ENCODE measurements at places on chromosomes 3 and 15. TPM values are rescaled to one million over a fixed set of nuclear protein-coding genes. Genes with fewer than 3 reads are reported as not detected.

DNA sequence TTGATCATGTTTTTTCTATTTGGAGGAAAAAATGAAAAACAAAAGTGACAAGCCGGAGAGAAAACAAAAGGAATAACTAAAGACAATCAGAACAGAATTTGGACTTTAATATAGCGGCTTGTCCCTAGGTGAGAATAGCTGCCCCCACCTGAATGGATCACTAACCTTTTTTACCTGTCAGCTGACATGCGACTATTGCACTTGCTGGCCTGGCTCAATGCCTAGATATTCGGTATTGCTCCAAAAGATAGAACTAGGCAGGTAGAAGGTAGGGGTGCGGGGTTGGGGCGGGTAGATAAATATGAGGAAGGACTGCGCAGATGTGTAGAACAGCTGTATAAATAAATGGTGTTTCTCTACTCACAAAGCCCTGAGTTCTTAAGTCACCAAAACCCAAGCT, 650 bp upstream of the MORC1 start:
- H3K36me3 ChIP-seq = no peaks in the 10 kb centered on the region
- no peaks in the 10 kb centered on the region for H3K4me1 ChIP-seq
- H3K27me3 ChIP-seq = peaks cover 7% of the 10 kb centered on the region
- H3K4me3 ChIP-seq = no peak overlapping the region

RPL4 gene
- total RNA-seq = 6,298 TPM

GRCh38 chr15:48447657-48448056, 116.4 kb downstream of the DUT start:
- no peak for DNase-seq
- no peaks in the 10 kb centered on the region for H3K36me3 ChIP-seq
- no peak overlapping the region for H3K4me3 ChIP-seq
- no peaks in the 10 kb centered on the region for H3K4me1 ChIP-seq
- peaks cover 3% of the 10 kb centered on the region for H3K27me3 ChIP-seq
- no peak overlapping the region for H3K27ac ChIP-seq

GRCh38 chr3:169227911-169228310, 435.6 kb downstream of the MECOM start:
- no peak overlapping the region for H3K27ac ChIP-seq
- peaks cover 8% of the 10 kb centered on the region for H3K27me3 ChIP-seq
- H3K36me3 ChIP-seq = no peaks in the 10 kb centered on the region

CPNE9 gene
- total RNA-seq = not detected

- H3K36me3 ChIP-seq = peaks cover 39% of the 10 kb centered on the region
- H3K4me3 ChIP-seq = no peak overlapping the region
- H3K27me3 ChIP-seq = no peaks in the 10 kb centered on the region
Observed at GRCh38 chr3:123246866-123247265, 45.1 kb downstream of the SEC22A start.

IMPG2 gene
- 0.05 TPM for total RNA-seq

GRCh38 chr3:117844676-117845075, 1135.1 kb downstream of the TUSC7 start:
- H3K4me3 ChIP-seq = no peak overlapping the region
- no peaks in the 10 kb centered on the region for H3K4me1 ChIP-seq
- no peaks in the 10 kb centered on the region for H3K27me3 ChIP-seq
- no peaks in the 10 kb centered on the region for H3K36me3 ChIP-seq
- no peak for DNase-seq

- H3K27me3 ChIP-seq = peaks cover 4% of the 10 kb centered on the region
- DNase-seq = no peak
- no peaks in the 10 kb centered on the region for H3K36me3 ChIP-seq
- H3K4me1 ChIP-seq = no peaks in the 10 kb centered on the region
Observed at GRCh38 chr15:101504866-101505609, 15.5 kb upstream of the PCSK6 start.

SAXO2 gene
- 0.79 TPM for total RNA-seq

- H3K4me3 ChIP-seq = peak overlapping the region; percentile 98
- DNase-seq = no peak
- H3K36me3 ChIP-seq = peaks cover 35% of the 10 kb centered on the region
- peak overlapping the region; percentile 98 for H3K27ac ChIP-seq
- H3K4me1 ChIP-seq = peaks cover 40% of the 10 kb centered on the region
Observed at GRCh38 chr15:72474466-72474911, 359 bp downstream of the ARIH1 start.

NR1D2 gene
- total RNA-seq = 7.0 TPM

DNA sequence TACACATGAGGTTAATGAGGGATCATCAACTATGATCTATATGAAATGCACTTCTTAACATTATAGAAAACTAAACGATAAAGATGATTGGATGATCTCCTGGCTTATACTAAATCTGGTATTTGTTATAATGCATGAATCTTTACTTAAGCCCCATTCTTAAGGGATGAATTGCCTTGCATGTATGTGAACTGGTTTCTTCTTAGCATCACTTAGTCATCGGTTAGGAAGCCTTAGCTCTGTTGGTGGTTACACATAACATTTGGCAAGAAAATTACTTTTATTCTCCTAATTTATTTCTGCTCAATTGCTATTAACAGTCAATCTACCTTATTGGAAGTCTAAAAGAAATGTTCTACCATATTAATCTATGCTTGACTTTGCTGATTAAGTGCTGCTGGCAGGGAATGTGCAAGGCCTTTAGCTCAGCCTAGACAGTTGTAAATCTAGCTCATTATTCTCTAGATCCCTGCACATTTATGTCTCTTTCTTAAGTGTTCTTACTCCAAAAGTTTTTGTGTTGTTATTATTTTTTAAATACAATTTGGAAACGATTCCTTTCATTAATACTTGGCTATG, 356.0 kb downstream of the ZPLD1 start:
- no peak for DNase-seq
- no peak overlapping the region for H3K27ac ChIP-seq
- H3K27me3 ChIP-seq = peaks cover 3% of the 10 kb centered on the region
- H3K4me1 ChIP-seq = no peaks in the 10 kb centered on the region

GRCh38 chr15:80992006-80992405, 2.4 kb upstream of the MESD start:
- H3K27ac ChIP-seq = no peak overlapping the region
- no peak for DNase-seq
- H3K27me3 ChIP-seq = no peaks in the 10 kb centered on the region
- no peak overlapping the region for H3K4me3 ChIP-seq

ADAMTS9 gene
- not detected for total RNA-seq

GRCh38 chr3:63878394-63879060, 14.9 kb downstream of the ATXN7 start:
- H3K27ac ChIP-seq = peak overlapping the region; percentile 22
- peaks cover 59% of the 10 kb centered on the region for H3K4me1 ChIP-seq
- no peak for DNase-seq

- H3K27me3 ChIP-seq = peaks cover 4% of the 10 kb centered on the region
- no peaks in the 10 kb centered on the region for H3K4me1 ChIP-seq
- H3K27ac ChIP-seq = no peak overlapping the region
- no peak for DNase-seq
- no peak overlapping the region for H3K4me3 ChIP-seq
Observed at GRCh38 chr3:10907262-10907661, 85.3 kb upstream of the SLC6A1 start.

DAZL gene
- not detected for total RNA-seq

DNA sequence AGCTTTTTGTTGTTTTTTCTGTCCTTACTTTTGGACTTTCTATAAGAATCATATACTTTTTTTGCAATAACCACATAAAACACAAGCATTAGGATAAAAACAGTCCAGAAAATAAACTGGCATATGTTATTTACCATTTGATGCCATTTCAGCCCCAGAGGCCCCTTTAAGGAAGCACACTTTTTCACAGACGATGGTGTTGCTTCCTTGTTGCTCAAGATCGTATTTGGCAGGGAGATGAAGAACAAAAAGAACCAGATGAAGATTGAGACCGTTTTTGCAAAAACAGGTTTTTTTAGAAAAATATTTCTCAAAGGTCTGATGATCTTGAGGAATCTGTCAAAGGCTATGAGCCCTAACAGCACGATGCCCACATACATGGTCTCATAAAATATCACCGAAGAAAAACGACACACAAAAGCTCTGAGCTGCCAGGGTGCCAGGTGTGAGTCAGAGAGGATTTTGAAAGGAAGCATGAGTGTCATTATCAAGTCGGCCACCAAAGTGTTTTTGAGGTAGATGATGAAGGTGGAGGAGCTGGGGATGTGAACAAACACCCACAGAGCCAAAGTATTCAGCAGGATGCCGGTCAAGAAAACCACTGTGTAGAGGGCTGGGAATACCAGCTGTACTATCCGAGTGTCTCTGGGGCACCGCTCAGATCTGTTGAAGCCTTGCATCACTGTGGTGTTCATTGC, 902 bp downstream of the P2RY13 start:
- peaks cover 7% of the 10 kb centered on the region for H3K4me1 ChIP-seq
- H3K4me3 ChIP-seq = no peak overlapping the region
- no peak overlapping the region for H3K27ac ChIP-seq
- DNase-seq = peak; percentile 41

DNA sequence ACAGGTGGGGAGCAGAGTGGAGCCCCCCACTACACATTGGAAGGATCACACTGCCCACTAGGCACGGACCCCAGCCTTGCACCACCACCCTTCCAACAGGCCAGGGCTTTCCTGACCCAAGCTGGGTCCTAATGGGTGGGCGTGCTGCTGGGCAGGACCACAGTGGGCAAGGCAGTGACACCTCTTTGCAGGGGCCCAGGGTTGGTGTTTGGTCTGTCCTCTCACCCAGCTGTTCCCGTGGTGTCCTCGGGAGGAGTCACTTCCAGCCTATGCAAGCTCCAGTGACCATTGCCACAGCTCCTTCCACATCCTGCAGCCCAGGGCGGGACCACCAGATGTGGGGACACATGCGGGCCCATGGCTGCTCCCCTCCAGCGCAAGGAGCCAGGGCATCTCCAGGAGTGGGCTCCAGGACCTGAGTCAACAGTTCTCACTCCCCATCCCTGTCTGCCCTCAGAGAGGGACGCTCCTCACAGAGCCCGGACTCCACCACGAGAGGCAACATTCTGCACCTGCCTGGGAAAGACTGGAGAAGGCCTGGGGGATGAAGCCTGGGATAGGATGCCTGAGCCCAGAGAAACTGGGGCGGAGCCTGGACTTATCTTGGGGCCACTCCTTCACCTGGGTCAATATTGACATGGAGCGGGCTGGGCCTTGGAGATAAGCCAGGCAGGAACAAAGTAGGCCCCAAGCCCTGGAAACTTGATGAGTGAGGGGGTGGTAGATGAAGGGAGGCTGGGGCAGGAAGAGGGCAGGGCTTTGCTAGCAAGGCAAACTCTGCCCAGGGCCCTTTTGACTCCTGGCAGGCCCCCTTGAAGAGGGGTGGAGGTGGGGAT, 3.9 kb upstream of the VILL start:
- no peaks in the 10 kb centered on the region for H3K36me3 ChIP-seq
- no peaks in the 10 kb centered on the region for H3K4me1 ChIP-seq
- H3K4me3 ChIP-seq = no peak overlapping the region
- no peaks in the 10 kb centered on the region for H3K27me3 ChIP-seq

GRCh38 chr15:95875121-95875643, 455.3 kb upstream of the NR2F2 start:
- H3K4me3 ChIP-seq = no peak overlapping the region
- H3K4me1 ChIP-seq = peaks cover 34% of the 10 kb centered on the region
- peak; percentile 32 for DNase-seq
- no peaks in the 10 kb centered on the region for H3K27me3 ChIP-seq
- H3K27ac ChIP-seq = no peak overlapping the region

PODXL2 gene
- 0.98 TPM for total RNA-seq

- no peak overlapping the region for H3K27ac ChIP-seq
- DNase-seq = peak; percentile 38
- H3K36me3 ChIP-seq = peaks cover 11% of the 10 kb centered on the region
- peaks cover 24% of the 10 kb centered on the region for H3K4me1 ChIP-seq
Observed at GRCh38 chr3:4409415-4409814, 57.7 kb downstream of the SUMF1 start.

HTR3E gene
- not detected for total RNA-seq

All from activated naive CD4-positive, alpha-beta T cell treated with anti-CD3 and anti-CD28 coated beads for 36 hours (primary cell).